Activated naive CD4-positive, alpha-beta T cell (primary cell): ENCODE measurements at places on chromosomes 1 and 21.

- DNase-seq: no peak
These were observed 72.8 kb upstream of the KRTAP19-8 start for GRCh38 chr21:31111093-31111492.

DNA sequence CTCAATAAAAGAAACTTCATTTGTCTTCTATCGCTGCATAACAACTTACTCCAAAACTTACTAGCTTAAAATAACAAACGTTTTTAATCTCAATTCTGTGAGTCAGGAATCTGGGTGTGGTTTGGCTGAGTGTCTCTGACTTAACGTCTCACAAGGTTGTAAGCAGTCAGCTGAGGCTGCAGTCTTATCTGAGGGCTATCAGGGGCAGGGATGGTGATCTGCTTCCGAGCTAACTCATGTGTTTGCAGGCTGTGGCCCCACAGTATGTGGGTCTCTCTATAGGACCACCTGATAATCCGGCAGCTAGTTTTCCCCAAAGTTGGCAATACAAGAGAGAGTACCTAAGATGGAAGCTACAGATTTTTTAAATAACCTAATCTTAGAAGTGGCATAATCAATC, 234.2 kb upstream of the FGGY start:
- no peak for DNase-seq

DNA sequence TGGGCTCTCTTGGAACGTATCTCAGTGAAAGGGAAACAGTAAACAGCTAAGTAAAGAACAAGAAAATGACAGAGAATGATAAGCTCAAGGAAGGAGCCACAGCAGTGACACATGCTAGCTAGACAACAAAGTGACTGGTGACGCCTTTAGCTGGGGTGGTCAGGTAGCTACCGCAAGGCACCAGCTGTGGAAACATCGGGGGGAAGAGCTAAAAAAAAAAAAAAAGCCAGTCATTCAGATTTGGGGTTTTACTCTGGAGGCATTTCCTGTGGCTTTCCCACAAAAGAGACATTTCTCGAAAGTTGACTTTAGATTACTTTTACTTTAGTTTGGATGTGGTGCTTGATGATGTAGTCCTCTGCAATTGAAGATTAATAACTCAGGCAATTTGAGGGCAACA, 2.1 kb downstream of the FHAD1 start:
- DNase-seq: no peak

- no peak for DNase-seq
These were observed 118.7 kb upstream of the KIF26B start for GRCh38 chr1:245036102-245036501.

GRCh38 chr1:24713736-24714135, 31.5 kb upstream of the CLIC4 start:
- no peak for DNase-seq

GRCh38 chr21:41713495-41714281, 53.2 kb downstream of the RIPK4 start:
- no peak for DNase-seq

GRCh38 chr1:64599242-64599641, 129.3 kb downstream of the CACHD1 start:
- no peak for DNase-seq

DNA sequence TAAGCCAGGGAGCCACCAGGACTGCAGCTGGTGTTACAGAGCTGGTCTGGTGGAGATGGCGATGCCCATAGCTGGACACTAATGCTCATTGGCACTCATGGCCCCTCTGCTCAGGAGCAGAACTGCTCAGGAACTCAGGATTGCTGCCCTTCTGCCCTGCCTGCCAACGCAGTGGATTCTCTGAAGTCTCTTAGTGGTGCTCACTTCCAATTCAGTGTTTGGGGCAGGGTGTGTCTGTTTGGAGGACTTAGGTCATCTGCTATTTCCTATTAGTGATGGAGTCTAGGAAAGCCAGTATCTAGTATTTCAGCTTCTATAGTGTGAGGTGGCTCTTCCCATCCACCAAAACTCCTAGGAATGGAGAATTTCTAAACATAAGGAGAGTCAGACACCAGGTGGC, 29.1 kb downstream of the S100A10 start:
- DNase-seq: no peak

DNA sequence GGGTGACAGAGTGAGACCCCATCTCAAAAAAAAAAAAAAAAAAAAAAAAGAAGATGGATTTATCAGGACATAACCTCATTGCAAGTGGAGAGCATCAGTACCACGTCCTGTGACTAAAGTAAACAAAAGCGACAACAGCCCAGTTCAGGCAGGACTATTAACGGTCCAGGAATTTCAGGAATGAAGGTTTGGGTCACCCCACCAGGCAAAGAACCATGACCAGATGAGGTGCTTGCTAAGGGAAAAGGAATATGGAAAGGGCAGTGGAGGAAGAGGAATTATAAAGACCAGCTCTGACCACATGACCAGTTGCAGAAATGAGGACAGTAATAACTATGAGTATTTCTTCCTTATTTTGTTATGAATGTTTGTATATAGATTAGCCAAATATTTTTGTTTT, 35.4 kb upstream of the EIF4G3 start:
- DNase-seq: no peak

- no peak for DNase-seq
These were observed 98.7 kb upstream of the RGS1 start for GRCh38 chr1:192476802-192477298.

DNA sequence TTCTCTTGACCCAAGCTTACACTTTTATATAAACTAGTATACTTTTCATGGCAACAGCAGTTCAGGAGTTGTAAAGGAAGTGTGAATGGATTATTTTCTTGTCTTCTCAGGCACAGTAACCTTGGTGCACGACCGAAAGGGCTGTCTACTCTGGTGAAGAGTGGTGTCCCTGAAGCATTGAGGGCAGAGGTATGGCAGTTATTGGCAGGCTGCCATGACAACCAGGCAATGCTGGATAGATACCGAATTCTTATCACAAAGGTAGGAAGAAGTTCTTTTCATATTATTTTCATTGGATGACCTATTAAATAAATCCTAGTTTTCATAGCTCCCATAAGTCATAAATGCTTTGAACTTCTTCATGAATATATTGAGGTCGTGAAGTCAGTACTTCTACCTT, 53.9 kb upstream of the GPR52 start:
- DNase-seq: no peak

- DNase-seq: no peak
These were observed 67.7 kb downstream of the PLD5 start for GRCh38 chr1:242456726-242457269.

DNA sequence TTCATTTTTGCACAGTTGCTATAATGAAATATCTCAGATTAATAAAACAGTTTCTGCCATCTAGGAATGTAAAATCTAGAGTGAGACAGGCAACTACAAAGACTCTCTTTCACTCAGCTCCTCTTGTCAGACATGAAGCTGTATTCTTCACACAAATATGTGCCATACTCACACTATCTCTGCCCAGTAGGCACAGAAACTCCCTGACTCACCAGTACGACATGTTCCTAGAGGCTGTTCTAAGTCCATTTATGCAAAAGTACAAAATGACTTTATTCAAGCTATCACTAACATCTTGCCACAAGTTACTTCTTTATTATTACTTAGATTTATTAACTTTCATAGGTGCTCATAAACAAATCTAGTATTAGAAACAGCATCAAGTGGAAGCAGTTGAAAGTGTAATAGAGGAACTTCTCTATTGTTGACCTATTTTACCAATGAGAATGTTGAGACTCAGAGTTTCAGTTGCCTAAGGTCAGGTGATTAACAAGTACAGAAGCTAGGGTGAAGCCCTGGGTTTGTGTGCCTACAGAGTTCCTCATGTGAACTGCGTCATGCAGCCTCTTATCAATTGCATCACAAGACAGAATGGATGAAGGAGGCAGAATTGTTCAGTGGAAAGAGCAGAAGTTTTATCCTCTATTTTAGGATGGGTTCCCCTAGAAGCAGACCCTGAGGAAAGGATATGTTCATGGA, 98.9 kb downstream of the RGS2 start:
- DNase-seq: no peak

DNA sequence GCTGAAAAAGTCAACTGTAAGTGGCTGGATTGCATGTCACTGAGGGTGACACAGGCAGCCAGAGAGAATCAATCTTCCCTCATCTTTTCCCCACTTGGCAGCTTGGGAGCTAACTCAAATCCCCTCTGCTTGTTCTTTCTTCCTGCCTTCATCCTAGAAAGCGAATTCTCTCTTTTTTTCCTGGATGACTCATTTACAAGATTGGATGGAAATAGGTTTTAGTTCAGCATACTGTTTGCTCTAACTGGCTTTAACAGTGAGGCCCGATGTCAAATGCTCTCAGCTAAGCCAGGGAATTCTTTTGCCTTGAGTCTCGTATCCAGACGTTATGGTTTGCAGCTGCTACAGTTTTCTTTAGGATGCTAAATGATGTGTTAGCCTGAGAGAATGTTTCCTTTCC, 72.7 kb downstream of the HUNK start:
- no peak for DNase-seq

GRCh38 chr1:4172644-4173599, 272.9 kb upstream of the C1orf174 start:
- DNase-seq: no peak

GRCh38 chr1:234915924-234916675, 212.5 kb downstream of the TOMM20 start:
- DNase-seq: no peak

DNA sequence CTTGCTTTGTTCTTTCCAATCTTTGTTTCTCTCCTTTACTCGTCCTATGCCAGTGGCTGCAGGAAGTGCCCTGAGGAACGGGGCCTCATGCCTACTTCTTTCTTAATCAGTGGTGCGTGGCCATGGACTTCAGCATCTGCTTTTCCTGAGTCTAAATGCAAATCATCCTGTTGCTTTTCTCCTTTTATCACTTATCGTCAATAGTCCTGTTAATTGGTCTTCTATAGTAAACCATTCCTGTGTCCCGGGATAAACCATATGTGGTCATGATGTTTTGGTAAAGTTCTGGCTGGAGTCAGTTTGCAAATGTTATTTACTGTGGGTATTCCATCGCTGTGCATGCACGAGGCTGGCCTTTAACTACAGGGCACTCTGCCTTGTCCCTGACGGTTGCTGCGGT, 47.5 kb downstream of the AGPAT3 start:
- DNase-seq: no peak

DNA sequence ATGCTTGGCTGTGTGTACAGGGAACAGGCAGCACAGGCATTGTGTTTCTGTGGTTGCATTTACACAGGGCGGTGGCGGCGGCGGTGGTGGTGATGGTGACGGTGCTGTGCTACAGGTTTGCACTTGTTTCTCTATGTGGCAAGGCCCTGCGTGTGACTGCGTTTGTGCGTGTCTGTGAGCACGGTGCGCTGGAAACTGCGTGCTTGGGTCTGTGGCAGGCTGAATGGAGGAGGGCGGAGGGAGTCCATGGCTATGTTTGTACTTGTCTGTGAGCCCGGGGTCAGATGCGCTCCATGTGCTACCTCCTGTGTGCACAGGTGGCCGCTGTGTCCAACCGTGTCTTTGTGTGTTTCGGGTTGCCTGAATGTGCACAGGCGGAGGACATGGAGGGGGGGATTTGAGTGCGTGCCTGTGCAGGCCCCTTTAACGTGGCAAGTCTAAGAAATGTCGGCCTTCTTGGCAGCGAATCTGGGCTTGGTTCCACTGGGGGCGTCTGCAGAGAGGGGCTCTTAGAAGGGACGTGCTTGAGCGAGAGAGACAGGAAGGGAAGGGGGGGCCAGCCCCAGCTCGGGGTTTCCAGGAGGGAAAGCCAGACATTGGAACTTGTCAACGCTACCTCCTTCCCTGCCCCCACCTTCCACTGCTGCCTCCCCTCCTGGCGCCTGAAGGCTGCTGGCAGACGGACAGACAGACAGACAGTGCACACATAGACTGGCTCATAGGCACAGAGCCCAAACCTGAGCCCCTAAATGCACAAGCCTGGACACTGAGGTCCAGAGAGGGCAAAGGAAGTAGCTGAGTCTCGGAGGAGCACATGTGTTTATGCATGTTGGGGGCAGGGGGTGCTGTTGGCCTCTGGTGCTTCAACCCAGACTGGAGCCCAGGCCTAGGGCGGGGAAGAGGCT, 32.7 kb upstream of the WASF2 start:
- DNase-seq: peak; percentile 45

- no peak for DNase-seq
These were observed 6.2 kb downstream of the WNT9A start for GRCh38 chr1:227941509-227942020.

DNA sequence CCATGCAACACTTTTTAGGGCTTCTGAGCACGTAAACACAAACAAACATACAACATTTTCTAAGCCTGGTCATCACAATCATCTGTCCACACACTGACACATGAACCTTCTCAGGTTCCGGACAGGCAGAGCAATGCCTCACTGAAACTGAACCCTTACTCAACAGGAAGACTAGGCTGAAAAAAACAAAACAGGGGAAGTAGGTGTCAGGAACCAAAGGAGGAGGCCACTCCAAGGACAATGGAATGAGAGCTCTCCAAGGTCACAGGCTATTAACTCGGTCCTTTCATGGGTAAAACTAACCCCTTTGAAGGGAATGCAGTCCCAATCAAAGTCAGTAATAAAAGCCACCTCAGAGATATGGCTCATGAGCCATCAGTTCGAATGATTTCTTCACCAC, 76.6 kb downstream of the FAM78B start:
- no peak for DNase-seq

DNA sequence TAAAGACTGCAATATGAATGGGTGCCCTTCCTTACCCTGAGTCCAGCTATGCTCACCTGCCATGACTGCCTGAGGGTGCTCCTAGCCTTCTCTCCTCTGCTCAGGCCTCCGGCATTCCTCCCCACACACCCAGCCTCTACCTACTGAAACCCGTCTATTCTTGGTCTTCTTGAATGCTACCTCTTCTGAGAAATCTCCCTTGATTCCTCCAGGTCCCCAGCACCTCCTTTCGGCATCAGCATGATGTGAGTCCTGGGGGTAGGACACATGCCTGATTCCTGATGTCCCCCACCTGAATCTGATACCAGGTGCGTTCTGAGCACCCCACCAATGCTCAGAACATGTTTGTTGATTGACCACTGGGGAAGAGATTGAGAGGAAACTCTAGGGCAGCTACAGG, 8.6 kb downstream of the LDLRAD1 start:
- no peak for DNase-seq

DNA sequence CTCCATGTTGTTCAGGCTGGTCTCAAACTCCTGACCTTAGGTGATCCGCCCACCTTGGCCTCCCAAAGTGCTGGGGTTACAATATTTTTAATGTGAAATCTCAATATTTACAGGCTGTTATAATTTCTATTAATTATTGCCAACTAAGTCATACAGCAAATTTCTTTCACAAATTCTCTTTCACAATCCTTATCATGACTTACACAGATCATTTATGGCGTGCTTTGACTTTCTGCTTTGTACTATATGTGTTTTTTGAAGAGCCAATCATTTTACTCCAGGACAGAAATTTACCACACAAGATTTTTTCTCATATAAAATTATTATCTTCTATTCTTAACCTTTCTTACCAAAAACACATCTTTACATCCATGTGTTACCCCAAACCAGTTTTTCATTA, 1729.9 kb downstream of the NCAM2 start:
- DNase-seq: no peak
